Spinal cord (tissue), 10 donors: ENCODE measurements at places on chromosomes 7 and 10. TPM values are rescaled to one million over a fixed set of nuclear protein-coding genes. Genes with fewer than 3 reads are reported as not detected.

Gene SPDYE9
- total RNA-seq: 0.06 TPM

GRCh38 chr10:35203745-35204144, 77.1 kb downstream of the CREM start:
- H3K4me3 ChIP-seq: no peak overlapping the region
- peaks cover 3% of the 10 kb centered on the region for H3K4me1 ChIP-seq
- DNase-seq: no peak
- H3K27me3 ChIP-seq: no peaks in the 10 kb centered on the region
- H3K27ac ChIP-seq: no peak overlapping the region

- H3K36me3 ChIP-seq: no peaks in the 10 kb centered on the region
- no peaks in the 10 kb centered on the region for H3K27me3 ChIP-seq
- DNase-seq: no peak
- no peak overlapping the region for H3K27ac ChIP-seq
Observed at GRCh38 chr10:60718886-60719285, 59.4 kb upstream of the CDK1 start.

DNA sequence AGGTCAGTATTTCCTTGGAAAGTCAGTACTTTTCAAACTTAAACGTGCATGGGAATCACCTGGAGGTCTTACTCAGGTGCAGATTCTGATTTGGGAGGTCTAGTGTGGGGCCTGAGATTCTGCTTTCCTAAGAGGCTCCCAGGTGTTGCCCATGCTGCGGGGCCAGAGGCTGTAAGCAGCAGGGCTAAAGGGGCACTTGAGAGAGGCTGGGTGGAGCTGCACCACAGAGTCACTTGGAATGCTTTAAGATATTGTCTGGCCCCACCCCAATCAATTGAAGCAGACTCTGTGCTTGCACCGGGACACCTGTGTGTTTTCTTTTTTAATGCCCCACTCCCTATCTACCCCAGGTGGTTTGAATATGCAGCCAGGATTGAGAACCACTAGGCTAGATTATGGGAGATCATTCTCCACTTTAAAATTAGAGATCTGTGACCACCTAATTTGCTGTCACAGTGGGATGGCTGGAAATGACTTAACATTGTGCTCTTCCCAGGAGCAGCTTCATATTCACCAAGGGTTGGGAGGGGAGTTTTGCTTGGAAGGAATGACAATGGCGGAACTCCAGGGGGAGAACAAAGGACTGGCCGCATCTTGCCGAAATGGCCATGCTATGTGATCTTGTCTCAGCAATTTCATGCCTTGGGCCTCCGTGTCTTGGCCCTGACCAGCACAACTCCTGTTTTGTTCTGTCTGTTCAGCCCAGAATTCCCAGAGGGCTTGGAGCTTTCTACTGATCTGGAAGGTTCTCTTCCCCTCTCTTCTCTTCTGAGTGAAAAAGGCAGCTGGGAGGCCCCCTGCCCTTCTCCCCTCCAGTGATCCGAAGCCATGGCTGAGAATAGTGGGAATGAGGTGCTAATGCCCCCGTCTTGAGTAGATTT, 80.2 kb downstream of the FAM241B start:
- no peaks in the 10 kb centered on the region for H3K36me3 ChIP-seq
- peaks cover 24% of the 10 kb centered on the region for H3K4me1 ChIP-seq
- peak overlapping the region; percentile 62 for H3K27ac ChIP-seq
- no peaks in the 10 kb centered on the region for H3K27me3 ChIP-seq
- DNase-seq: no peak
- H3K4me3 ChIP-seq: no peak overlapping the region

DNA sequence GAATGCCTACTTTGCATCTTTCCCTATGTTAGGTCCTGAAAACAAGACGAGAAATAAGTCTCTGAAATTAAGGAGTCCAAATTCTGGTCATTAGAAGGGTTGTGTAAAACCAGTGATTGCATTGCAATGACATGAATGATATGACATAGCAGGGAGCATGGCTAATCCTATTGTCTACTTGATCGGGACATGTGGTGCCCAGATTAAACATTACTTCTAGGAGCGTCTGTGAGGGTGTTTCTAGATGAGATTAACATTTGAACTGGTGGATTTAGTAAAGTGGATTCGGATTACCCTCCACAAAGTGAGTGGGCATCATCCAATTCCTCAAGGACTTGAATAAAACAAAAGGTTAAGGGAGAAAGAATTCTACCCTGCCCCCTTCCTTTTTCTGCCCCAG, 434.9 kb upstream of the KLF6 start:
- no peak overlapping the region for H3K27ac ChIP-seq
- no peaks in the 10 kb centered on the region for H3K27me3 ChIP-seq
- no peaks in the 10 kb centered on the region for H3K4me1 ChIP-seq
- no peak overlapping the region for H3K4me3 ChIP-seq
- H3K36me3 ChIP-seq: no peaks in the 10 kb centered on the region
- DNase-seq: no peak

DNA sequence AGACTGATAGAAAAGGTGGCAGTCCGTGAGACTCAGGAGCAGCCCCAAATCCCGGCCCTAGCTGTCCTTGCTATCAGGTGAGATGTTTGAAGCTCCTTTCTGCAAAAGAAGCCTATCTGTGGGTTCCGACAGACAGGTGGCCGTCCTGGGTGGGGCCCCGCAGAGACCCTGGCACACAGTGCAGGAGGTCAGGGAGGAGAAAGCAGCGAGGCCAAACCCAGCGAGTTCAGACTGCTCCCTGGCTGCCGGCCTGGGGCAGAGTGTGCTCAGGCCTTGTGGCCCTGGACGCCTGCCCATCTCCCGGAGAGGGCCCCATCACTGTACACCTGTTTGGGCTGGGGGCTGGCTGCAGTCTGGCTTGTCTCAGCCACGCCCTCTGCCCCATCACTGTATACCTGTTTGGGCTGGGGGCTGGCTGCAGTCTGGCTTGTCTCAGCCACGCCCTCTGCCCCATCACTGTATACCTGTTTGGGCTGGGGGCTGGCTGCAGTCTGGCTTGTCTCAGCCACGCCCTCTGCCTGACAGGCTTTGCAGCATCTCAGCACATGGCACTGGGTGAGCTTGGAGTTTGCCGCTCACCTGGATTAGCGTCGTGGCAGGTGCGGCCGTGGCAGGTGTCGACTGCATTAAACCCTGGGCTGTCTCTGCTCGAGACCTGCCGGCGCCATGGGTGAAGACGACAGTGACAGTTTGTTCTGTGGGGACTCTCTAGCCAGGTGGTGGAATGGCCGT, 11.8 kb upstream of the PRKAR1B start:
- H3K4me3 ChIP-seq: no peak overlapping the region
- H3K36me3 ChIP-seq: peaks cover 46% of the 10 kb centered on the region
- H3K27me3 ChIP-seq: no peaks in the 10 kb centered on the region
- no peak overlapping the region for H3K27ac ChIP-seq
- DNase-seq: no peak

DNA sequence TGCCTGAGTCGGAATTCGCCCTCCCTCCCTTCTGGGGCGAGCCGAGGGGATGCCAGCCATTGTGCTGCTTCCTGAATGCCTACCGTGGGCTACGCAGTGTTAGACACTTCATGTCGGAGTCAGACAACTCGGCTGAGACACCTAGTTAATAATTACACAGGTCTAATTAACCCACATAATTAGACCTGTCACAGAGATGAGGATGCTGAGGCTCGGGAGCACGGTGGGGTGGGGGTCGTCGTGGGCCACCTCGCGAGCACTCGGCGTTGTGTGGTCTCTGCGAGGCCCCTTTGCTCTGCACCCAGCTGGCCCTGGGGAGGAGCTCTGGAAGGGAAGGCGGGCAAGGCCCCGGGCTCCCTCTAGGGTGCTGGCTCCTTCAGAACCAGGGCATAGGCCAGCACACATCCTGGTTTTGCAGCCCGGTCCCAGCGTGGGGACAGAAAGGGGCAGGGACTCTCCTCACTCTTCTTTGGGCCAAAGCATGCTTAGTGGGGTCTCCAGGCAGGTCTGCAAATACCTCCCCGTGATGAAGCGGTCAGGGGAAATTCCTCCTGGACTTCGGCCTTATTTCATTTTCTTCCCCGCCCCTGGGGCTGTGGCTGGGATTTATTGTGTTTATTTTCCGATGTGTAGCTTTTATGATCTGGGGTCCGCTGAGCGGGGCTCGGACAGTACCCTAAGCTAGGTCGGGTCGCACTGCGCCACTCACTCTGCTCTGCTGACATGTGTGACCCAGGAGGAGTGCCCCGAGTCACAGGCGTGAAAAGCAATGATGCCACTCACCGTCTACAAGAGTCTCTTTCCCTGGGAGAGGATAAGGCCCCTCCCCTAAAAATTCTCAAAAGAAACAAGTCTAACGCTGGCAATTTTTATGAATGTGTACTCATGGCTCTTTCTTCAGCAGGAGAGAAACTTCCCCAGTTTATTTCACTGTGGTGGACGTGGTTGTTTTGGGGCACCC, 4.9 kb upstream of the FOXL3 start:
- H3K27ac ChIP-seq: no peak overlapping the region
- no peak for DNase-seq
- no peaks in the 10 kb centered on the region for H3K36me3 ChIP-seq
- H3K4me1 ChIP-seq: peaks cover 12% of the 10 kb centered on the region

DNA sequence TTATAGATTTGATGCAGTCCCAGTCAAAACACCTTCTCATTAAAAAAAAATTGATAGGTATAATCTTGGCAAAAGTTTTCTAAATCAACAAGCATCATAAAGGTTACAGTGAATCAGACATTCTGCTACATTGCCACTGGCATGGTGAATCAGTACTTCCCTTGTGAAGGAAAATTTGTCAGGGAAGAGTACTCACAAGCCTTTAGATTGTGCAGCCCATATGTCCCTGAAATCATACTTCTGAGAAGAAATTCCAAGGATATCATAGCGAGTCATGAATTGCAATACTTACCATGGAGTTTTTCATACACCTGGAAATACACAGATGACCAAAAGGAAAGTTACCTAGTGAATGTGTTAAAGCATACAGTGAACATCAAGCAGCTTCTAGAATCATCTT, 17.2 kb downstream of the VSTM2A start:
- H3K4me1 ChIP-seq: no peaks in the 10 kb centered on the region
- H3K27ac ChIP-seq: no peak overlapping the region
- H3K36me3 ChIP-seq: peaks cover 7% of the 10 kb centered on the region
- DNase-seq: no peak
- no peak overlapping the region for H3K4me3 ChIP-seq

GRCh38 chr7:140877249-140877524, 47.5 kb downstream of the BRAF start:
- DNase-seq: no peak
- H3K4me3 ChIP-seq: no peak overlapping the region
- no peaks in the 10 kb centered on the region for H3K4me1 ChIP-seq
- no peak overlapping the region for H3K27ac ChIP-seq
- no peaks in the 10 kb centered on the region for H3K36me3 ChIP-seq

DNA sequence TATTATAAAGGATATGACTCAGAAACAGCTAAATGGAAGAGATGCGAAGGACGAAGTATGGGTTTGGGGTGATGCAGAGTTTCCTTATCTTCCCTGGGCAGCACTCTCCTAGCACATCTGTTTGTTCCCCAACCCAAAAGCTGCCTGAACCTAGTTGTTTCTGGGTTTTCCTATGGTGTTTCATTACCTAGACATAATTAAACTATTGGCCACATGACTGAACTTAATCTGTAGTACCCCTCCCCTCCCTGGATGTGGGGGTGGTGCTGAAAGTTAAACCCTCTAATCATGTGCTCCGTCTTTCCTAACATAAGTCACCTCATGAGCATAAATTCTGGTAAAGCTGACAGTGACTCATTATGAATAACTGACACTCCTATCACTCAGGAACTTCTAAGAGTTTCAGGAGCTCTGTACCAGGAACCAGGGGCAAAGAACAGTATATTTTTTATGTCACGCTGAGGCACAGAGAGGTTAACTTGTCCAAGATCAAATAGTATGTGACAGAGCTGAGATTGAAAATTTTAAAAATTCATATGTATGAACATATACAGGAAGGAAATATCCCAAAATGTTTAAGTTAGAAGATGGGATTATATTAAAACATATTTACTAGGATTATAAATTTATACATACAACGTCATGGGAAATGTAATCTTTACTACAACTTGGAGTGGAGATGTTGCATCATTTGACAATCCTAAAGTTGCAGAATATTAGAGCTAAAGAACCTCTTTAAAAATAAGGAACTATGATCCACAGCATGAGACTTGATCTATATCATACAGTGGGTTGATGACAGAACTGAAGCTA, 4.8 kb downstream of the STRIP2 start:
- peaks cover 5% of the 10 kb centered on the region for H3K4me1 ChIP-seq
- H3K36me3 ChIP-seq: no peaks in the 10 kb centered on the region
- no peak overlapping the region for H3K4me3 ChIP-seq
- H3K27ac ChIP-seq: no peak overlapping the region

GRCh38 chr10:6300106-6300783, 97.5 kb downstream of the PFKFB3 start:
- no peak overlapping the region for H3K4me3 ChIP-seq
- H3K27ac ChIP-seq: peak overlapping the region; percentile 11
- no peaks in the 10 kb centered on the region for H3K36me3 ChIP-seq
- DNase-seq: no peak
- H3K4me1 ChIP-seq: peaks cover 12% of the 10 kb centered on the region

DNA sequence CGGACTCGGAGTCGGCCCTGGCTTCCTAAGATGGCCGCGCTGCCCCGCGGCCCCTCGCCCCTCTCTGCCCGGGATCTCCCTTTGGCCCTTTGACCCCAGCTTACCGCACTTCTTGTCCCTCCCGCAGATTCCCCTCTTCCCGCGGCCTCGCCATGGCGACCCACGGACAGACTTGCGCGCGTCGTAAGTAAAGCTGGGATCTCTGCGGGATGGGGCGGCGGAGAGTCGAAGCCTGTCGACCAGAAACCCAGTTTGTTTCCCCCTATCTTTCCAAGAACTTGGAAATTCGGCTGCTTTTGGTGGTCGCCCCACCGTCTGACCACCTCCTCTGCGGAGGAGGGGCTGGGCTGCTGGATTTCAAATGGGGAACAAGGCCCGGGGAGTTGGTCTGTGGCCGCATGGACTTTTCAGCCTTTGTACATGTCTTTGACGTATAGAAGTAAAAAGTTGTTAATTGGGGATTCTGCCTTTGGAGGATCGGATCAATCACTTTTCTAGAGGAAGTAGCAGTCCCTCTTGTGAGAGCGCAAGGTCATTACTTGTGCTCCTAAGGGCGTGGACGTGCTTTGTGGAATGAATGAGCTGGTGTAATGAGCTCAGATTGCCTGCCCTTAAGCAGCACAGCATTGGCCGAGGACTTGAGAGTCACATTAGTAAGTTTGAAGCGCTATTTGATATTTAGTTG, 553 bp downstream of the VDAC2 start:
- peaks cover 25% of the 10 kb centered on the region for H3K36me3 ChIP-seq
- peak overlapping the region; percentile 84 for H3K4me3 ChIP-seq
- no peak for DNase-seq
- H3K4me1 ChIP-seq: peaks cover 10% of the 10 kb centered on the region
- H3K27me3 ChIP-seq: no peaks in the 10 kb centered on the region
- H3K27ac ChIP-seq: peak overlapping the region; percentile 98
